Upper lobe of right lung (tissue), 1 donor: ENCODE measurements at places on chromosomes 1 and 21.

DNA sequence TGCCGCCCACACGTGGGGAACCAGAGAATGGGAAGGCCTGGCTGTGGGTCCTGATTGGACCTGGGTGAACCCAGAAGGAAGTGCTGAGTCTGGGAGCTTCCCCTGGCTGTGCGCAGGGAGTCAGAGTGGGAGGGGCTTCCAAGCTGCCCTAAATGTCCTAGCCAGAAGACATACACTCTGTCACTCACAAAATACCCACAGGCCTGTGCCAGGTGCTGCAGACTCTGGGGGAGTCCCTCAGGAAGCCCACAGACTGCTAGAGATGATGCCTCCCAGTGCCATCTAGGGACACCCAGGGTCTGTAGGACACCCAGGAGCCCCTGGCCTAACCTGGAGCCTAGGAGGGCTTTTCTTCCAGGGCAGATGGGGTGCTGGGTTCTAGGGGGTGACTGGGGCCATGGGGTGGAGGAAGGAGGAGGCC lies 33.7 kb upstream of the LRP8 start:
- no peak overlapping the region for H3K27ac ChIP-seq
- DNase-seq, result peak; percentile 60
- H3K4me3 ChIP-seq, result no peak overlapping the region
- no peaks in the 10 kb centered on the region for H3K27me3 ChIP-seq

DNA sequence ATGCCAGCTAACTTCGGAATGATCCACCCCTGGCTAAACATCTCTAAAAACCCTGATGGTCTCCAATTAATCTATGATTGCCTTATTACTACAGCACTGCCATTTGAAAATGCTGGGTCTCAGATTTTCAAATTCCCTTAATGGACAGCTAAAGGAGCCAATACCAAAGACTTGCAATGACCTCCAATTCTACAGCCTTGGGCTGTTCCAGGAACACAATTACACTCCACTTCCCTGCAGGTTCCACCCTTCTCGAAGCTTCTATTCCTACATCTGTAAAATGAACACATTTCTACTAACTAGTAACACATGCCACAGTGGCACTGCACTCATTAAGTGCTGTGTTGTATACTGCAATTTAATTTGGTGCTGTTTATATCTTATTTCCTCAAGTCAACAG lies 85.7 kb upstream of the AK4 start:
- DNase-seq, result no peak
- H3K27ac ChIP-seq, result no peak overlapping the region
- no peak overlapping the region for H3K4me3 ChIP-seq
- peaks cover 14% of the 10 kb centered on the region for H3K36me3 ChIP-seq
- no peaks in the 10 kb centered on the region for H3K27me3 ChIP-seq
- peaks cover 34% of the 10 kb centered on the region for H3K4me1 ChIP-seq

GRCh38 chr1:19941206-19941568 lies 17.8 kb upstream of the PLA2G2E start:
- no peaks in the 10 kb centered on the region for H3K36me3 ChIP-seq
- no peaks in the 10 kb centered on the region for H3K4me1 ChIP-seq
- no peak for DNase-seq
- H3K27me3 ChIP-seq, result no peaks in the 10 kb centered on the region
- H3K27ac ChIP-seq, result no peak overlapping the region

DNA sequence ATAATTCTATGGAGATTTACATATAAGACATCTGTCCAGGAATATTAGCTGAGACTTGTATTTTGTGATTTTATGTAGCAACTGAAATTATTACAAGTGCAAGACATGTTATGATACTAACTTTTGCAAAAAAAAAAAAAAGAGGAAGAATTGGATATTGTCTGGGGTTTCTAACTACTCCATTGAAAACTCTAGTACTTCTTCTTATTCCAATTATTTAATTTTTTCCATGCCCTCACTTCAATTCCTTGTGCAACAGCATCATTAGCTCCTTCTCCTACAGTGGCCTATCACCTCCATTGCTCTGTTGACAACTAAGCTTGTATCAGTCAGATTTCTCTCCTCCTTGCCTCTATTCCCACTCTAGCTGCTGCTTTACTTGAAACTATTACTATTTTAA lies 126.6 kb downstream of the PTPRC start:
- H3K27ac ChIP-seq, result no peak overlapping the region
- DNase-seq, result no peak
- H3K36me3 ChIP-seq, result no peaks in the 10 kb centered on the region
- no peaks in the 10 kb centered on the region for H3K27me3 ChIP-seq

DNA sequence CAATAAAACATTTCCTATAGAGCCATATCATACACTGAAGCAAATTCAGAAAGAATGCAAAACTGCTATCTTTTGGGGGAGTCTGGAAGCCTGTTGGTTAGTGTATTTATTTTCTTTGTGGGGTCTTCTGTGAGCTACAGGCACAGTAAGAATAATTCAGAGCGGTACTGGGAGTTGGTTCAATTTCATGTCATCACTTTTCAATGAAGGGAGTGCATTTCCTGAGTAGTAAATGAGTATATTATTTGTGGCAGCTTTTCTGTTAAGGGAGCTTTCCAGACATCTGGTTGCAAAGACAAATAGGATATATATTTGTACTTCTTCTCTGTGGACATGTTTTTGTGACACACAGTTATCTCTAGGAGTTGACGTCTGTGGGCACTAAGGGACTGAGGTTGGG lies 130.6 kb downstream of the HUNK start:
- no peaks in the 10 kb centered on the region for H3K36me3 ChIP-seq
- no peak overlapping the region for H3K27ac ChIP-seq
- DNase-seq, result no peak

DNA sequence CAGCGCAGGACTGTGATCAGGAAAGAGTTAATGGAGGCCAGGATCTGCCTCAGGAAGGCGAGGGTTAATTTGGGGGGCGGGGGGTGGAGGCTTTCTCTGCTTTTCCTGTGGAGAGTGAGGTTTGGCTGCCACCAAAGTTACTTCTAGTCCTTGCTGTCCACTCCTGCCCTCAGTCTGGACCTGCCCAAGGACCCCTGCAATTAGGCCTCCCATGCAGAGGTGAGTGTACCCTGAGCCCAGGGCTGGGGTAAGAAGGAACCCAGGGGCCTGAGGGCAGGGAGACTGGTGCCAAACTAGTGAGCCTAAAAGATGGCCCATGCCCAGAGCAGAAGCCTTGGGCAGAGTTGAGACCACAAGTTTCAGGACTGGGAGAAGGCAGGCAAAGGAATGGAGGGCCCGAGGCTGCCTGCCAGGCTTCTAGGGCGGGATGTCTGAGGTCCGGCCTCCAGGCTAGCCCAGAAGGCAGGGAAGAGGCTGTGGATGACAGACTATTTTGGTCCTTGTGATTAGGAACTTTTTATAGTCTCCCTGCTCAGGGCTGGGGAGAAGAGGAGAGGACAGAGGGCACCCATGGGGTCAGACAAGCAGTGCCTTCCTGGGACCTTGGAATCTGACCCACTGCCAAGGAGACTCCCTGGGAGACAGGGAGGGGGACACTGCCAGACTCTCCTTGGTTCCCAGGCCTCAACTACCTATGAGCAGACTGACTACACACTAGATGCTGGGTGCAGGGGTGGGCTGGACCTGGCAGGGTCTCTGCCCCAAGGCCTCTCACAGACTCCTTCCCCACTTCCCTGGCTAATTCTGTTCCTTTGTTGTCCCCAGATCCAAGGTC lies at the start of gene FAM110D:
Gene FAM110D, plus strand, starts transcription at position 172 of the 835 bp plus-strand sequence. CDS start 2,213 bp downstream, outside the sequence.
- H3K27ac ChIP-seq, result peak within 1 kb of the TSS; percentile 51
- peak within 1 kb of the TSS; percentile 59 for H3K4me3 ChIP-seq
- H3K36me3 ChIP-seq, result no peaks in the 10 kb centered on the region
- H3K4me1 ChIP-seq, result peaks cover 19% of the 10 kb centered on the region
